ENCODE measurements at places on chromosomes 3 and 15. TPM values are rescaled to one million over a fixed set of nuclear protein-coding genes. Genes with fewer than 3 reads are reported as not detected.

Gene C15orf62
- 0.17 TPM for total RNA-seq

Gene CIB1
- total RNA-seq = 8.0 TPM

Gene ZNF662
- total RNA-seq = 16.3 TPM

Gene ZPLD1
- not detected for total RNA-seq

Gene C15orf39
- total RNA-seq = 9.0 TPM

Gene SH3GL3
- 2.8 TPM for total RNA-seq

Gene LCTL
- total RNA-seq = not detected

Gene RGMA
- total RNA-seq = 56.6 TPM

Gene CCR9
- total RNA-seq = not detected

Measured in glutamatergic neuron (in vitro differentiated cells).